ENCODE measurements at places on chromosomes 5 and 9.

DNA sequence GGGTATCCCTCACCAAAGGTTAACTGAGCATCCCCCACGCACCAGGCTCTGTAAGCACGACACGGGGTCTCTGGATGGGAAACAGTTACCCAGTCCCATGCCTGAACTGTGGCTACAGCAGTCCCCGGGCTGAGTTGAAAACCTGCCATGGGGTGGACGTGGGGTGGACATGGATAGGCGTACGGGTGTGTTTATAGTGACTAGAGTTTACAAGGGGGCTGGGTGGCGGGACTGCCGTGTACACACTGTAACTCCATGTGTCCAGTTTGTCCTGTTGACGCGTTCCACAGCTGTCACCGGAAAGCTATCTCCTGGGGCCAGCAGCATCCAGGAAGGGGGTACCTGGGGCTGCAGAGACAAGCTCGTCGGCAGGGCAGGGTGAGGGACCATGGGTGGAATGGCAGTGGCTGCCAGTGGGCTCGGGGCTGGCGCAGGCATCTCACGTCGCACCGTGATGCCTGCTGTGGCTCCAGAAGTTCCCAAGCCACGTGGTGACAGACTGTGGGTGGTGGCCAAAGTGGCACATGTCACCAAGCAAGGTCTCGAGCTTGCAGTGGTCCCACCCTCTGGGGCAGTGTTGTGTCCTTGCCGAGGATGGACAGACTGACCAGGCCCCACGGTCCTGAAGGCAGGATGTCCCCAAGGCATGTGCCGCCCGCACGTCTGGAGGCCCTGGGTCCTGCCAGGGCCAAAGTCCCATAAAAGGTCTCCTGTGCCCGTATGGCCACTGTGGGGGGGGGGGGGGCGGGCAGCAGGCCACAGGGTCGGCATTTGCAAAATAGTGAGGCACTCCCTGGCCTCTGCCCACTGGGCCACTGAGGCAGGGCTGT lies 29.3 kb upstream of the RNF130 start:
- DNase-seq, result no peak

DNA sequence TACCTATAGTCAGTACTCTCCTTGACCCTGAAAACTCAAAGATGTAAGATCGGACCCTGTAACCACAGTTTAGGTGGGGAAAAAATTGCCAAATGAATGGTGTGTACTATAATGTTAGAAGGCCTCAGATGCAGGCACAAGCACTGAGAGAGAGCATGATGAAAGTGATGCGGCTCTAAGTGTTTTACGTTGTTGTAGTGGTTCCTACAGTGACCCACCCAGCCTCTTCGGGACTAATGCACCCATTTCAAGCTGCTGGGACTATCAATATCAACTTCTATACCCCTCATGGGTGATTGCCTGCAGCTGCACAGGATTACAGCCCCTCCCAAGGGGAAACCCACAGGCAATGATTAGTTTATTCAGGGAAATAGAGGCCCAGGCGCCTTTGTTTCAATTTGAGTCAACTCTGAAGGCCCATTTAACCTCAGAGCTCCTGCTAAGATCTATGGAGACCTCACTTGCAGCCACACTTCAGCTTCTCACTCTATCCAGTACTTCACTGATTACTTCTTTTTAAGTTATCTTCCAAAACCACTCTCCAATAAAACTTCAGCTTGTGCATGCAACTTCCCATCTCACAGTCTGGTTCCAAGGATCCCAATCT lies 340.7 kb downstream of the NR2F1-AS1 start:
- no peak for DNase-seq

DNA sequence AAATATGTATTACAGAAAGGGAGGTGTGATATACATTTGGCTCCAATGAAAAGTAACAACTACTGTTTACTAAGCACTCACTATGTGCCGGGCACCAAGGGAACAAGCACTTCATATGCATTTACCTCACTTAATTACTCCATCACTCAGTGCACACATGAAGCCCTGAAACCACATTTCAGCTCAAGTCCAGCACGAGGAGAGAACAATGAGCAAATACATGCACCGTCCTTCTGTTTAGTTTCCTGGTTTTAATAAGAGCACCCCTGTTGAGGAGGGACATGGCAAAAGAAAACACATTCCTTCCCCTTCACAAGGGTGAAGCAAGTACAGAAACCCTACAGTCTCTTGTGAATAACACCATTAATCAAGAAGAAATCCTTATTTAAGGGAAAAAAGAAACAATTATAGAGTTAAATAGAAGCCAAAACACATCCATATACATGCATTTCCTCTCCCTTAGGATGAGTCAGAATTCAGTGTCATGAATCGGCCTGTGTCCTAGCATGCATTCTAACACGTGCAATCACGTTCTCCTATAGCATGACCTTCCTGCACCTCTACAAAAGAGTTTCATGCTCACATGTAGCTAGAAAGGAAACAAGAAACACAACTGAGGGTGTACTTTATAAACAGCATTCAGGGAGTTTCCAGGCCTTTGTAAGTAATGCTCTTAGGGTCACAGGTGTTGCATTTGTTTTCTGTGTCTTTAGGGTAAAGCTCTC lies 411.6 kb downstream of the BNC2 start:
- DNase-seq, result no peak

- no peak for DNase-seq
These were observed 54.4 kb downstream of the CCDC192 start for GRCh38 chr5:127757576-127757975.

DNA sequence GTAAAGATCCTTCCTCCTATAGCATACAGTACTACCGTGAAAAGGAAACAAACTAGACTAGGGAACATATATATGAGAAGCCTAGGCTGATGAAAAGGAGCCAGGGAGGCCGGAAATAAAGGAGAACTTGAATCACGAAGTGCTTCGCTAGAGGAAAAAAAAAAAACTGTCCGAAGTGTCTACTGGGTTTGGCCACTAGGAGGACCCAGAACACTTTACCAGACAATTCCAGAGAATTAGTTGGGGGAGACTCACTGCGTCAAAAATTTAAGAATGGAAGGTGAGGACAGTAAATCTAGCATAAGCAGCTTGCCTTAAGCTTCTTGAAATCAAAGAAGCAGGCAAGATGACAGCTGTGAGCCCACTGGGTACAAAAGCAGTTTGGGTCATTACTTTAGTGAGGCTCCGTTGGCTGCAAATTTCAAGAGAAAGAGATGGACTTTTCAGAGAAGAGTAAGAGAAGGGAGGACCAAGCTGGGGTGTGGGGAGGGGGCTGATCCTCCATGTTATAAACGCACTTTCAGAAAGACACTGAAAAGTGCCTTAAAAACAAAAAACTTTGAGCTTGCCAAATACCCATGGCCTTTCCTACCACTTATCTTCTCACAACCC lies 47.4 kb downstream of the P4HA2 start:
- peak; percentile 57 for DNase-seq

GRCh38 chr9:92760070-92760469 lies 4.6 kb downstream of the BICD2 start:
- DNase-seq, result peak; percentile 87

GRCh38 chr5:125517973-125518550 lies 771.6 kb upstream of the ZNF608 start:
- DNase-seq, result no peak

DNA sequence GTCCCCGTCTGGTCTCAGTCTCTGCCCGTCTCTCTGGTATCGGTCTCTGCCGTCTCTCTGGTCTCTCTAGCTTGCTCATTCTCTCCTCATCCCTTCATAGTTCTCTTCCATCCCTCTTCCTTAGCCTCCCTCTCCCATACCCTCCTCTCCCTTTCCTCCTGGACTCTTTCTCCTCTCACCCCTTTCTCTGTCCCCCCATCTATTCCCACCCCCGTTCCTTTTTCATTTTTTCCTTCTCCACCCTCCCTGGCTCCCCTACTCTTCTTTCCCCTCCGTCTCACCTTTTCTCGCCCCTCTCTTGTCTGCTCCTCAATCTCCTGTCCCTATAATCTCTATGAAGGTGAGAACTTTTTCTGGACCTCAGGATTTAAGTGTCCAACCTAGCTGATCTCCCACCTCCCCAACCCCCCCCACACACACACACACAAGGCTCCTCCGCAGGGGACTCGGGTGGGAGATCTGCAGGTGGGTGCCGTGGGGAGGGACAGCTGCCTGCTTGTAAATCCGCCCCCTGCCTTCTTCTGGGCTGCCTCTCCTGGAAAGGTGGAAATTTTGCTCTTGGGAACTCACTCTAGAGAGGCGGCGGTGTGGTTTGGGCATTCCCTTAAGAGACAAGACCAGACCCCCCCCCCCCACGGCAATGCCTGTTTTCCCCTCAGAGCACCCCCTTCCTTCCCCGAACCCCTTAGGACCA lies 953 bp downstream of the UBE2QL1 start:
- no peak for DNase-seq

GRCh38 chr9:124450931-124451661 lies 845 bp downstream of the ADGRD2 start:
- no peak for DNase-seq

DNA sequence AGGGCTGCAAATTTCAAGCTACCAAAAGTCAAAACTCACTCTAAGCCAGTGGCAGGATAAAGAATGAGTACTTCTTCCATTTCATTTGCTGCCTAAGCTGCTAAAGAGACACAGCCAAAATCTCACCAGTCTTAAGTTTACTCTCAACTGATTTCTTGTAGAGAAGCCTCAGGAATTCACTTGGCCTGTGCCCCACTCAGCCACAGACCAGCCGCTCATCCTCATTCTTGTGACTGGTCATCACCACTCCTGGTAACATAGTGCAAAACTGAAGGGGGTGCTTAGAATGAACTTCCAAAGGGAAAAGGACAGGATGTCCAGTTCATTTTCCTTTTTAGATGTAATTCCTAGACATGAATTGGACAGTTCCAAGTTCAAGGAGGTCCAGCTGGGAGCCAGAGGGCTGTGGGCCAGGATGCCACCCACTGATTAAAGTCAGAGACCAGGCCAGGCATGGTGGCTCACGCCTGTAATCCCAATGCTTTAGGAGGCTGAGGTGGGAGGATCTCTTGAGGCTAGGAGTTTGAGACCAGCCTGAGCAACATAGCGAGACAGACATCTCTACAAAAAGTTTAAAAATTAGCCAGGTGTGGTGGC lies 72.7 kb upstream of the RANBP3L start:
- peak; percentile 40 for DNase-seq

GRCh38 chr5:112270299-112271293 lies 148.5 kb downstream of the EPB41L4A start:
- DNase-seq, result no peak

DNA sequence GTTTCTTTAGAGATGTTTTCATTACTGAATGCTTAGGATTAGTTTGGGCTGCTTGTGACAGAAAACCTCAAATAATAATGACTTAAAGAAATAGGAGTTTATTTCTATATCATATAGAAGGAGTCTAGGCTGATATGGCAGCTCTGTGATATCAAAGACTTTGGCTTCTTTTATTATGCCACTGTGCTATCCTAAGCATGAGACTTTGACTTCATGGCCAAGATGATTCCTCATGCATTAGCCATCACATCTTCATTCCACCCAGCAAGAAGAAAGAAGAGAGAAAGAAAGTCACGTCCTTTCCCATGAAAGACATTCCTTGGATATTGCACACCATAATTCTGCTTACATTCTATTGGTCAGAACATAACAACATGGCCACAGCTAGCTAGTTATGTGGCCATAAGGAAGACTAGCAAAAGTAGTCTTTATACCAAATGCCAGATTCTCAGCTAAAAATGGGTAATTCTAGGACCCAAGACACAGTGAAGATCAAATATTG lies 76.2 kb downstream of the DAPK1 start:
- no peak for DNase-seq

DNA sequence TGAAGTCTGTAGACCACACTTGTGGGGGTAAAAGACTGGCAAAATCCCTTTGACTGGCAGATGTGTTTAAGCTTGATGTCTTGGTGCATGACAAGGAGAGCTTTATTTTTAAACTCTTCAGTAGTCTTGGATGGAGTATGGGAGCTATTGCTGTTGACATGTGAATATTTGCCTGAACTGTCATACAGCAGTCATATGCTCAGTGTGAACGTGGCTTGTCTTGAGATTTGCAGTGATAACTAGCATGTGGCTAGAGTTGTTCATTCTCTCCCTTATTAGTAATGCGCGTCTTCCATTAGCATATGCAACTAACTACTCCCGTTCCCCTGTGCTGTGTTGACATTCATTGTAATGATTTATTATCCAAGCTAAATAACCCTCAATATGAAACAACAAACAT lies 523.6 kb upstream of the WWC1 start:
- DNase-seq, result no peak

GRCh38 chr5:633501-633955 lies 21.4 kb downstream of the CEP72 start:
- DNase-seq, result peak; percentile 41

GRCh38 chr9:114884787-114885452 lies 45.5 kb downstream of the TNFSF8 start:
- DNase-seq, result no peak

GRCh38 chr9:38001430-38001829 lies 67.6 kb downstream of the SHB start:
- no peak for DNase-seq

DNA sequence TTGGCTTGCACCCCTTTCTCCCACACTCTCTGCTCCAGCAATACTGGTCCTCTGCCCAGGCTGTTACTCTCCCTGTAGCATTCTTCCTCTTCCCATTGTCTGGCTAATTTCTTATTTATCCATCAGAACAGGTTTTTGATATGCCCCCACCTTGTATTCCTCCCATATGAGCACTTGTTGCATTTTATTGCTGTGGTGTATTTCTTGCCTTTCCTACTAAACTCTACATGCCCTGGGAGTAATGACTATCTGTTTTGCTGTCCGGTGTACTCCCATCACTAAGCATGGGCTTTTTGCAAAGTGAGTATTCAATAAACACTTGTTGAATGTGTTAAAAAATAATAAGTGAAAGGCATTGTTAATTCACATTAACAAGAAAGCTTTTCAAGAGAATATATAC lies 104.3 kb upstream of the RANBP3L start:
- no peak for DNase-seq

- DNase-seq, result no peak
These were observed 817.1 kb upstream of the CDH9 start for GRCh38 chr5:27855491-27855890.

DNA sequence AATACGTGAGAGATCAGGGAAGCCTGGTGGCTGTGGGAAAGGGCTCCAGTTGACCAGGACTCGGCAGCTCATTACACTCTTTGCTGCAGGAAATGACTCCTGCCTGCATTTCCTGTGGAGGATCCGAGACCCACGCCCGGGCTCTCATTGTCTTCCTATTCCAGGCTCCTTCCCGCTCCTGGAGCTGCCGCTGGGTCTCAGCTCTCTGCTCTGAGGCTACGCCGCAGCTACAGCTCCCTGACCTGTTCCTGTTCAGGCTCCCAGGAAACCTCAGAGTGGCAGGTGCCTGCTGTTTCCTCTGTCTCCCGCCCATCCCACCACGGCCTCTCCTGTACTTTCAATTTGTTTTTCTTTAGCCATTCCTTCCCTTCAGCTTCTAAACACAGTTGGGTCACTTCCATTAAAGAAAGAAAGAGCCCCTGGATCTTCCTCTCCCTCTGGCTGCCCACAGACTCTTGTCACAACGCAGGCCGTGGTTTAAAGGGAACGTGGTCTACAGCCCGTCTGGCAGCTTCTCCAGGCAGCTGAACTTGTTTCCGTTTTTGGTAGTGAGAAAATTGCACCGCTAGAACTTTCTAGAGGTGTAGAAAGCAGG lies 71.5 kb downstream of the IL6ST start:
- no peak for DNase-seq
